ENCODE measurements at places on chromosomes 1 and 21.

DNA sequence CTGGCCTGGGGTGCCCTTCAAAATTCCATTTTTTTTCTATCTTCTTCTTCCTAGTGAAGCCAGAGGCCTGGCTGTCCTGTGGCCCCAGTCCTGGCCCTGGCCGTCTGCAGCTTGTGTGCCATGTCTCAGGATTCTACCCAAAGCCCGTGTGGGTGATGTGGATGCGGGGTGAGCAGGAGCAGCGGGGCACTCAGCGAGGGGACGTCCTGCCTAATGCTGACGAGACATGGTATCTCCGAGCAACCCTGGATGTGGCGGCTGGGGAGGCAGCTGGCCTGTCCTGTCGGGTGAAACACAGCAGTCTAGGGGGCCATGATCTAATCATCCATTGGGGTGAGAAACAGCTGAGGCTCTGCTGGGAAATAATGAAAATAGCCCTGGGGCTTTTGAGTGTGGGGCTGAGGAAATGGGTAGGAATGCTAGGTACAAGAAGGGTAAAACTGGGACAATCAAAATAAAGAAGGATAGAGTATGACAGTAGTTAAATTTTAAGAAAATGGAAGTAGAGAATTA, 2.1 kb downstream of the CD1E start:
- no peak for DNase-seq

DNA sequence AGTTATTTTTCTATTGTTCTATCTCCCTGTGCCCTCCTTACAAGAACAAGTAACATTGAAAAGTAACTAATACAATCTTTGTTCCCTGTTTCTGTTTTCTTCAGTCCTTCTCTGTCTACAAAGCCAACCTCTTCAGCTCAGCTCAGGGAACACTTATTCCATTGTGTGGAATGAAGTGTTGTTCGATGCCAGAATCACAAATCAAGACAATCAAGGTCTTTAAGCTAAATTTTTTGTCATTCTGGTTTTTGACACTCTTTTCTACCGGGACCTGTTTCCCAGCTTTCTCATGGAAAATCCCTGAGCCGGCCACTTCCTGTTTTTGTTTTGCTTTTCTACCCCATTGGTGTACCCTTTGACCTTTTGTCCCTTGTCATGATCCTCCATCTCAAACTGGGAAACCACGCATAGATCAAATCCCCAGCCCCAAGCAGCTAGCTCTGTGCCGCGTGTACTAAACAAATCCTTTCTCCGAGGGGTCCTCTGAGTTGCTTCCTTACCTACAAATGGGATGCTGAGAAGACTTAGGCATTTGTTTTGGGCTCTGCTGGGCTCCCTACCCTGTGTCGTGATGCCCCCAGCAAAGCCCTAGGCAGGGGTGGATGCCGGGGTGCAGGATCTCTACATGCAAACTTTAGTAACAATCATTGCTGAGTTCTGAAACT, 141.8 kb downstream of the TOMM20 start:
- no peak for DNase-seq

DNA sequence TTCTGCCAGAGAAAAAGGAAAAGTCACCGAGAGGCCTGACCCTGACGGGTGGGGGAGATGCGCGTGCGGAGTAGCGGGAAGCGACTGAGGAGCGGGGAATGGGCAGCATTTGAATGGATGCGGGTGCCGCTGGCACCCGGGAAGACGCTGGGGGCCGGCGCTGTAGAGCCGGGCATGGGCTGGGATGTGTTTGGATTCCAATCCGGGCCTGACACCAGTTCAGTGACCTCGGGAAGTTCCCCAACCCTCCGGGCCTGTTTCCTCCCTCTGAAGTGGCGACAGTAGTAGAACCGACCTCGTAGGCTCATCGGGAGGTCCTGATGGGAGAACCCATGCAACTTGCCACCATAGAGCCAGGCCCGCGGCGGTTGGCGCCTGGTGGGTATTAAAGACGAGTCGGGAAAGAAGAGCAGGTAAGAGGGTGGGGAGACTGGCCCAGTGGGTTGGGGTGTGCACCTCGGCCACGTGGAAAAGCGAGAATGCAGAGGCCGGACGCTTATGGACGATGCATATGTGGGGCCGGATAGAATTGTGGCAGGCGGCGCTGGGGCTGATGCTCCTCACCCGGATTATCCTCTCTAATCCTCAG, 642 bp upstream of the SLC16A1 start:
- DNase-seq = no peak

- no peak for DNase-seq
These were observed 2.4 kb upstream of the BARHL2 start for GRCh38 chr1:90719330-90720144.

- no peak for DNase-seq
These were observed 8.9 kb upstream of the C4BPB start for GRCh38 chr1:207079706-207080241.

- DNase-seq = no peak
These were observed 16.4 kb downstream of the LDLRAD1 start for GRCh38 chr1:54001591-54001990.

DNA sequence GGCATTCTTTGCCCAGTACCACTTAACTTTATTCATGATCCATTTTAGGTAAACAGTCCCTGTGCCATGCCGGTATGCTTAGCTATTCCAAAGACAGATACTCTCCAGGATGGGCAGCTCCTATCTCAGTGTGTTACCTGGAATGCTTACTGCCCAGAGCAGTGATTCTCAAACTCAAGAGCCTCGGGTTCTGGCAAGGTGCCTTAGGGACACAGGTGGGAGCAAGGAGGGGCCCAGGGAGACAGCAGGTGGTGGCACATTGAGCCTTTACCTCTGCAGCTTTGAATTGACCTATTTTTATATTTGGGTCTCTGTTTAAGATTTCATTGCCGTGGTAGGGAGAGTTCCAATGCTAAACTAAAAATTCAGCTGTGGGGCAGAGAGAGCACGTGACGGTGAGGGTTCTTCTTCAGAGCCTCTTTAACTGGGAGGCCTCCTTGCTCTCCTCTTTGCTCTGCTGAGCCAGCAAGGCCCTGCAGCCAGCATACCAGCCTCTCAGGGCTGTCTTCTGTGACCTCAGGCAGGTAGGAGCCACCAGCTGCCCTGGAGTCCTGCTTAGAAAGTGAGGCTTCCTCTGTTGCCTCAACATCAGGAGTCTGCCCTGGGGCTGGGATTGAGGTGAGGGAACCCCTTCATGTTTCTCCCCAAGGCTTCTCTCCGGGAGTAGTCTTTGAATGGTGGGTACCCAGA, 20.2 kb downstream of the PHGDH start:
- no peak for DNase-seq

DNA sequence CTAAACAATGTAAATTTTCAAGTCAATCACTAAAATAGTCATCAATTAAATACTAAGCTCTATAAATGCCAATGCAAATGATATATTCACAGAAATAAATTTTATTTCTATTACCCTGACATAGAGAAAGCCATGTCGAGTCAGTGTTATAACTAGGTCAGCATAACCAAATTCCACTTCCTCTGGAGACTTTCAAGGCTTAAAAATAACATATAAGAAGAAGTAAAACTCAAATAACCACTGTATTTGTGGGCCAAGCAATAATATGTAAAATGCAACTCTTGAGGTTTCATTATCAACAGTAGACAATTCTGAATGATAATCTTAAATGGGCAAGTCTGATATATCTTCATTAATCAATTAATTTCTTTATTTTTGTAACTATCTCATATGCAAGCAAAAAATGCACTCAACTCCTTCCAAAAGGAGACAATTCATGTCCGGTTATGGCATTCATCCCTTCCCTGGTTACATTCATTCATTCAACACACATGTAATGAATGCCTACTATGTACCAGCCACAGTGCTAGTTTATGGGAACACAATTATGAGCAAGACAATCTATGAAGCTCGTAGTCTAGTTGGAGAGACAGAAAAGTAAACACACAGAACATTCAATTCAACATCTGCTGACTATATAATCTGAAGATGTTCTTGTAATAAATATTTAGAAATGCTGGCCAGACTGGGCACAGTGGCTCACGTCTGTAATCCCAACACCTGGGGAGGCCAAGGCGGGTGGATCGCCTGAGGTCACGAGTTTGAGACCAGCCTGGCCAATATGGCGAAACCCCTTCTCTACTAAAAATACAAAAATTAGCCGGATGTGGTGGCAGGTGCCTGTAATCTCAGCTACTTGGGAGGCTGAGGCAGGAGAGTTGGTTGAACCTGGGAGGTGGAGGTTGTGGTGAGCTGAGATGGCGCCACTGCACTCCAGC, 37.1 kb upstream of the CAP1 start:
- no peak for DNase-seq

- no peak for DNase-seq
These were observed 9.5 kb upstream of the ADORA3 start for GRCh38 chr1:111512931-111513330.

- no peak for DNase-seq
These were observed 108.0 kb upstream of the ADAR start for GRCh38 chr1:154716011-154716410.

- DNase-seq = no peak
These were observed 14.5 kb upstream of the CSF3R start for GRCh38 chr1:36497207-36497606.

DNA sequence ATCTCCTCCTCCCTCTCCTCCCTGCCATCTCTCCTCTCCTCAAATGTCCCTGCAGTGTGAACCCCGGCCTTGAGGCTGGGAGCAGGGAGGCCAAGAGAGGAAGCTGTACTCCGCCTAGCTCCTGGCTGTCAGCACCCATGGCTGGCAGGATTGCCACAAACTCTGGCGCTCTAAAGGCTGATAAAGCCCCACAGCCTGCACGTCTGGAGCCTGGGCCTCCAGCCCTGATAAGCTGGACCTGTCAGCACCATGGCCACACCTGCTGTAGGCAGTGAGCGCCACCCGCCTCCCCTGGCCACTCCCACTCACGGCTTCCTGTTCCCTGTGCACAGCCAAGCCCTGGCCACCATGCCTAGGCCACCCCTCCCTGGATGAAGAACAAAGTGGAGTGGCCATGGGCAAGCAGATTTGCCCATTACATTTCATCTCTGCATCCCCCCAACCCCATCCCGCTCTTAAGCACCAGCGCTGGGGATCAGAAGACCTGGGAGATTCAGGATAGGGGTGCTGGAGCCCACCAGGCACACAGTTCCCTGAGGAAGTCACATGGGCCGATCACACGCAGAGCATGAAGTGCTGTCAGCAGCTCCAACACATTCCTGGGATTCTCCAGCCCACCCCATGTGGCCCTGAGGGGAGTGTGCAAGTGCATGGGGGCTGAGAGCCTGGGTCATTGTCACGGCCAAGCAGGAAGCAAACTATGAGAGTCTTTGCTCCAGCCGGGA, 24.2 kb upstream of the NPPB start:
- DNase-seq = no peak

DNA sequence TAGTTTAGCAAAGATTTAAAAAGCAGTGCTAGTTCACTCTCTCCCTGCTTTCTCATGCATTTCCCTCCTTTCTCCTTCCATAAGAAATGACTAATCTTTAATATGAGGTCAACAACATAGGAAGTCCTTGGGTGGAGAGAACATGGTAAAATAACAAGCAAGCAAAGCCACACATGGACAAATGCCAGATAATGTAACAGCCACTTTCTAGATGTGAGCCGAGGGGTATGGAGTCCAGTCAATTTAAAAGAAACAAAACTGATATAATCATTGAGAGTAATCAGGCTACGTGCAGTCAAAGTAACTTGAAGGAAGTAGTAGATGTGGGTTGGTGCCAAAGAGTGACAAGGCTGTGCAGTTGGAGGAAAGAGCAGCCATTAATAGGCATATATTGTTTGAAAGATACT, 69.6 kb downstream of the DUSP10 start:
- no peak for DNase-seq

GRCh38 chr21:35028451-35028978, 20.6 kb downstream of the RUNX1 start:
- no peak for DNase-seq

DNA sequence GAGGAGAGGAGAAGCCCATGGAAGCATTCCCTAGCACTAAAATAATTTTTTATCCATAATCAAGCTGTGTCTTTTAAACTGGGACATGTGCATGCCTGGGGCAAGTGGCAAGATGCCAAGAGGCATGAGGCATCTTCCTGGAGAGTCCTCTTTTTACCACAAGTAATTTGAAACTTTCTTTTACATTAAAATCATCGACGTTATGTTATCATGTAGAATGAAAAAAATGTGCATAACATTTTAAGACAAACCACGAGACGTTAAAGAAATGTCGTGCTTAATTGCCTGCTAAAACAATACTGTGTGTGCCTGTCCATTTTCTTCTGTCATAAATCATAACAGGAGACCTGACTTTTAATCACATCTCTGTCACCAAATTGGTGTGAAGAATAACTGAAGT, 1.5 kb downstream of the STYXL2 start:
- DNase-seq = no peak

GRCh38 chr1:174828264-174828663, 171.5 kb upstream of the CACYBP start:
- DNase-seq = no peak

GRCh38 chr1:200909071-200909470, 14.4 kb downstream of the INAVA start:
- no peak for DNase-seq

GRCh38 chr21:33256019-33256418, 10.1 kb upstream of the IL10RB start:
- no peak for DNase-seq

- DNase-seq = no peak
These were observed 178.0 kb downstream of the TOMM20 start for GRCh38 chr1:234950598-234950997.

GRCh38 chr21:46570119-46570518, 34.8 kb downstream of the S100B start:
- DNase-seq = no peak

GRCh38 chr1:54774820-54775498, 10.6 kb upstream of the PARS2 start:
- DNase-seq = no peak

GRCh38 chr1:39898648-39899603, 2.8 kb downstream of the MYCL start:
- peak; percentile 71 for DNase-seq

DNA sequence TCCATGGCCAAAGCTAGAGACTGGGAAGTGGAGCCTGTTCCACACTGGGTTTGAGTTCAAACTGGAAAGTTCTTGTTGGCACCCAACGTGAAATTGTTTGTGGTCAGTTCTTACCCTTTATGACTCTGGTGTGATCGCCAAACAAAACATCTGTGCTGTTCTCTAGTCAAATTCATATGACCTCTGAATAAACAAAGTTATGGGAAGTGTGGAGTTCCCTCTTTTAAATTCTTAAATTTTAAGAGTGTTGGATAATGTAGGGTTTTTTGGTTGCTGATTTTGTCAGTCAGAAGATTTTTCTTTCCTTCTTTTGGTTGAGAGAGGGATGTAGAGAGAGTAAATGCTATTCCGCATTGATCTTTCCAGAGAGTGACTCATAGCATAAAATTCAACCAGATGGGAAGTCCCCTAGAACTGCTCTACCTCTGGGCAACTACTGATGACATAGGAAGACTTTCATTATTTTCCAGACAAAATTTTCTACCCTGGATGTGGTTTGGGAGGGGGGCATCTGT, 36.4 kb downstream of the CHML start:
- no peak for DNase-seq

DNA sequence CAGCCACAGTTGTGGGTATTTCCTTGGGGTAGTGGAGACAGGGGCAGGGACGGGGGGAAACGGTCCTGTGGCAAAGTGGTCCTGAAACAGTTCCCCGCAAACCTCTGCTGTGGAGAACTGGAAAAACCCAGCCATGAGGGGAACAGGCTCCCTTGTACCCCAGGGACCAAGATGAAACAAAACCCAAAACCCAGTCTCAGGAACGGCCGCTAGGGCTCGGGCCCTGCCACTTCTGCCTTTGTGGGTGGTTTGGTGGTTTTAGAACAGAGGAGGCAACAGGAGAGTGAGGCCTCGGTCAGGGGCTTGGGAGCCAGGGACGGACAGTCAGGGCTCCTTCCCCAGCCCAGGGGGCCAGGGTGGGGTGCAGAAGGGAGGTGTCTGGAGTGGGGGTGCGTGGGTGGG, 24.8 kb upstream of the EDN2 start:
- DNase-seq = no peak

GRCh38 chr1:44283524-44284173, 70.4 kb downstream of the DMAP1 start:
- no peak for DNase-seq
